ENCODE measurements at places on chromosomes 5 and 9.

- DNase-seq: no peak
These were observed 54.4 kb downstream of the GNAQ start for GRCh38 chr9:77977210-77977611.

DNA sequence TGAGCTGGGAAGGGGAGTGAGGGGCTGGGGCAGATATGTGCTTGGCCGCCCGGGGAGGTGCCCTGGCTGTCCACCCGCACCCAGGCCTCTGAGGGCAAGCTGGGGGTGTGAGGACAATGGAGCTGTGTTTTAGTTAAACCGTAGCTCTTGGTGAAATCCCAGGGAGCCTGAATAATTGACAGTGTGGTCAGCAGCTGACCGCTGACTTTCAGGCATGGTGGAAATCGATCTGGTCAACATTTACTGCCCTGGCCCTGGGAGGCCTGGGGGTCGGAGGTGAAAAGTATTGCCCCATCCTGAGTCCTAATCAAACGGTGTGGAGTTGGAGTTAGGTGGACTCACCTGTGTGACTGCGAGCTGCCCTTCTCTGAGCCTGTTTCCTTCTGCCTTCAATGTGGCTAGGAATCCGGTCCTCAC, 31.2 kb upstream of the CRB2 start:
- no peak for DNase-seq

DNA sequence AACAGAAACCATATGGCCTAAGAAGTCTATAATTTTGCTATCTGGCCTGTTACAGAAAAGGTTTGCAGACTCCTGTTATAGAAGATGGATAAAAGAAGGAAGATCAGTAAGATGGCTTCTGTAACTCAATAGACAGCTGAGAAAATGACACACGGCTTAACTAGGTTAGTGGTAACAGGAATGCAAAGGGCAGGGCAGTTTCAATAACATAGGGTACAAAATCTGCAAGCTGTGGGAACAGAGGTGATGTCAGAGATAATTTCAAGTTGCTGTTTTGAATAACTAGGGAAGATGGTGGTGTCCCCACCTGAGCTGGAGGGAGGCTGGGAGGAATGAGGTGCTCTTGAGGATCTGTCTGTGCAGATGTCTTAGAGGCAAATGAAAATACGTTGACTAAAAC, 106.5 kb downstream of the GLIS3 start:
- DNase-seq: no peak

GRCh38 chr9:93254806-93255493, 71.0 kb downstream of the WNK2 start:
- DNase-seq: no peak

DNA sequence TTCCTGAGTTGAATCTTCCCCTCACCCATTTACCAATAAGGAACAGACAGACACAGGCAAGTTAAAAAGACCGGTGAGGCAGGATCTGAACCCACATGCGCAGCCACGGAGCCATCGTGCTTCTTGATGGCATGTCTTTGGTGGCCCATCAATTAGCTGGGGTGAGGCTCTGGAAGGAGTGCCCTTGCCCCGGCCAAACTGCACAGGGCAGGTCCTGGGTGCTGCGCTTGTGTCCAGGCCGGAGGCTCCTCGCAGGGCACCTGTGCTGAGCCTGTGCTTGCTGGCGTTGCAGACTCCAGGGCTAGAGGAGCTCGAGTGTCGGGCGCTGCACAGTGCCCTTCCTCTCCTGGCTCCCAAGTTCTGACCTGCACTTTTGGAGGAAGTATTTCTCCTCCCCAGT, 66.4 kb downstream of the PSMB7 start:
- DNase-seq: no peak

DNA sequence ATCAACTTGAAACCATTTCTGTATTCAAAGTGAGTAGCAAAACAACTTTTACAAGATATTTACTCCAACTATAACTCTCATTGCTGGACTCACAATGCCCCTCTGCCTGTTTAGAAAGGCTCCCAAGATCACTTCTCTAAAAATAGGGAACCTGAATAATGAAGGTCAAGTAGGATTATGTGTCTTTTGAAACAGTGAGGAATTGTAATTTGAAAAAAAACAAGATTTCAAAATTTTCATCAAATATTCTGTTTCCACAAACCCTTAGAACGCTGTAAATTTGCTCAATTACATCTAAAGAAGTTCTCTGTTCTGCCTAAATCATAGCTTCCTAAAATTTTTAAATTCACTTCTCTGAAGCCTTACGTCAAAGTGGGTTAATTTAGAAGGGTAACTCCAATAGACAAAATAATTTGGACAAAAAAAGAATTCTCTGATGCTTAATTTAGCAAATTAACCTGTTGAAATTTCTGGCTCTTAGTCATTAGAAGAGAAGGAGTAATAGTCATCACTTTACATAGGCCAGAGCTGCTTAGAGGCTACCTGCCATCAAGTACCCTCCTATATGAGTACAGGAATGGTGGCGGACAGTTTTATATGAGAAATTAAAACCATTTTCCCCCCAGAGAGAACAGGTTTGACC, 4.0 kb downstream of the ELL2 start:
- DNase-seq: no peak

GRCh38 chr9:104927216-104927911, 591 bp downstream of the ABCA1 start:
- DNase-seq: no peak

GRCh38 chr9:2809692-2810419, 34.0 kb downstream of the PUM3 start:
- DNase-seq: no peak

DNA sequence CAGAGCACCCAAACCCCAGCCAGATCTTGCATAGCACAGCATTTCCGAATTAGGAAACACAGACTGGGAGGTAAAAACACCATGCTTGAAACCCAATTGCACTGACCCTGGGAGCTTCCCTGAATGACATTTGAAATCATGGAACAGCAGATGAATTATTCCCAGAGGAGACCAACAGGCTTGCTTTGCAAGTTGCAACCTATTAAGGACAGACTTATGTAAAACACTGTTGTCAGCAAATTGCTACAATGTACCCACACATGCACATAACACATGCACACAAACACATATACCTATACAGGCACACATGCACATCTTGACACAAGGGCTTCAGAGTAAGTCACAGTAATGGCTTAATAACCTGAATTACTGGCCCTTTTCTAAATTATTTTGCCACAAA, 984.8 kb downstream of the DNAH5 start:
- no peak for DNase-seq

GRCh38 chr9:108021096-108021710, 531.6 kb upstream of the KLF4 start:
- no peak for DNase-seq

DNA sequence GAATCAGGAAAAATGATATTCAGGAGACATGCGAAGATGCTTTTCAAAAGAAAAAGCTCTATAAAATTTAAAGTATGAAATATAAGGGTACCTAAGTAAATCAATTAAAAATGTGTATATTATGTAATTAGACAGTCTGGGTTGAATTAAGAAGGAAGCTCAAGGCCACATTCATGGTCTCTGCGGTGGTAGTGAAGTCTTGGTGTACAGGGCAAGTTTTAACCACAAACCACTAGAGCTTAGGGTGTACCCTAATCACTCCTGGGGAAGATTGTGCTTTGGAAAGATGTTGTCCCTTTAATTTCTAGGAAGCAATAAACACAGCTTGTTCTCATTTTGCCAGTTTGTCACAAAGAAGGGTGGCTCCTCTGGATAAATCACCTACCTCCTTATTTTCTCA, 287.2 kb upstream of the ZNF608 start:
- no peak for DNase-seq

DNA sequence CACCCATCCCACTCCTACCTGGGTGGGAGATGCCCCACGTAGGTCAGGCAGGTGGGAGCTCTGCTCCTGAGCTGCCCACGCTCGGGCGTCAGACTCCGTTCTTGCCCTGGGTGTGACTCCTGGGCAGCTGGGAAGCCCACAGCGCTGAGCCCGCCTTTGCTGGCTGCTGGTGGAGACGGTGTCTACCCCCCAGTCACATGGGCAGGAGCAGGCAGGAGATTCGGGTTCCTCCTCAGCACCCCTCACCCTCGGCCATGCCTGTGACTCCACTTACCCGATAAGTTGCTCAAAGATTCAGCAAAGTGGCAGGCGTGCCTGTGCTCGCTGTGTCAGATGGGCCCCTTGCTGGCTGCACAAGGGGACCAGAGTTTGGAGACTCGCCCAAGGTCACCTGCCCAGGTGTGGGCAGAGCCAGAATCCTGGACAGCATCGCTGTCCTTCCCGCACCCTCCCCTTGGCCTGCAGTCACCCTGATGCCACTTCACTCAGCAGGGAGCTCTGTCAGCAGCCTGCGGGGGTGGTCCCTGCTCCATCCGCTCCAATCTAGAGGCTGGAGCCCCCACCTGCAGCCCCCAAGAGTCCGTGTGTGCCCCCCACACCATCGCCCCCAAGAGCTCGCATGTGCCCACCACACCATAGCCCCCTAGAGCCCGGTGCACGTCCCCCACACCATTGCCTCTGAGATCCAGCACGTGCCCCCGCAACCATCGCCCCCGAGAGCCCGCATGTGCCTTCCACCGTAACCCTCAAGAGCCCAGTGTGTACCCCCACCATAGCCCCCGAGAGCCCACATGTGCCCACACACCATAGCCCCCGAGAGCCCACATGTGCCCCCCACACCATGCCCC, 4.2 kb downstream of the LCN1 start:
- DNase-seq: no peak

- no peak for DNase-seq
These were observed 3.3 kb upstream of the MAN1B1 start for GRCh38 chr9:137083394-137084004.

DNA sequence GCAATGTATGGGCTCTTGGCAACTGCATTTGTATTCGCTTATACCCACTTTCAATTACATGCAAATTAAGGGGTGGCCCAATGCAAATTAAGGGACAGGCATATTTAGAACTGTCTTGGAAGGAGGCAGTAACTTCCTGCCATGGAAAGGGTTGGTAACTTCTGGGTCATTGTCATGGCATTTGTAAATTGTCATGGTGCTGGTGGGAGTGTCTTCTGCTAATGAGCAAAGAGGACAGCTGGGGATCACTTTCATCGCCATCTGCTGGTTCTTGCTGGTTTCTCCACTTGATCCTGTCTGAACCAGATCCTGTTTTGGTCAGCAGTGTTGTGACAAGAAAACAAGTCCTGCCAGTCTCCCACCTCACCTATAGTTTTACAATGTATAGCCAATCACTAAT, 23.3 kb upstream of the UGT3A2 start:
- DNase-seq: no peak

DNA sequence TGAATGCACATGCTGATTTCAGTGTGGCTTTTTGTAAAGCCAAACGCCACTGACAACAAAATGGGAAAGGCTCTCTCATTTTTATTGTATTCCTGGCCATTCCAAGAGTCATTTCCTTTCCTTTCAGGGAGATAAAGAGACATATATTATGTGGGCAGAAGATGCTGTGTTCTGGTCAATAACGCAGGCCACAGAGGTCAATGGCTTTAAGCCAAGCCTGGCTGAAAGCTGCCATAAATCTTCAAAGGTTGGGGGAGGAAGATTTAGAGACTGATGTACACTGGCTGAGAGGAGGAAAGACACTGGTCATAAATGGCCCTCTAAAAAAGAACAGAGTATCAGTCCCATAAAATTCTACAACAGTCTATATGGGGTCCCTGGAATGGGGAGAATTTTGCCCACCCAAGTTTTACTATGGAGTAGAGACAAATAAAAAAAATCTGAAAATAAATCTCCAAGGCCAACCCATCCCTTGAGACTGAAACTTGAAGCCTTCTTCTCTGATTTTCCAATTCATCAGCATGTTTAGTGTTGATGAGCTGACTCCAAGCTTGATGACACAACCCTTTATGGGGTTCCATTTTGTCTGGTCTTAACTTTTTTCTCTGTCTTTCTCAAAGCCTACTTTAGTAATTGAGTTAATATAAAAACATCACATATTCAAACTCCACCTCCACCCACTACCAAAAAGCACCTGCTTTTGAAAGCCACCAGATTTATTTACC, 152.1 kb upstream of the SLC24A2 start:
- DNase-seq: no peak

DNA sequence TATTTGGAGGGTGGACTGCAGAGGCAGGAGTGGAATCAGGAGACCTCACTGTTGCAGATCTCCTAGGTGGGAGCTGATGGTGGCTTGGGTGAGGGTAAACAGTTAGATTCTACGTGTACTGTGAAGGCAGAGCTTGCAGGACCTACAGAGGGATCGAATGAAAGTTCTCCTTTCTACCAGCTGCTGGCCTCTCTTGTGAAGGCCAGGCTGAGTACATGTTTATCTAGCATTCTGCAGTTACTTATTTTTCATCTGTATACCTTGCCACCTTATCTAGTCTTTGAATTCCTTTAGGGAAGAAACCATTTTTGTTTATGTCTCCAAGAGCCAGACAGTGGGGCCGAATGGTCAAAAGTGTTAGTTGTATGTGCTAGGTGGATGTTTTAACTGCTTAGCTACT, 57.6 kb downstream of the PTTG1 start:
- no peak for DNase-seq

- no peak for DNase-seq
These were observed 174.1 kb downstream of the C9orf152 start for GRCh38 chr9:110033869-110034268.

DNA sequence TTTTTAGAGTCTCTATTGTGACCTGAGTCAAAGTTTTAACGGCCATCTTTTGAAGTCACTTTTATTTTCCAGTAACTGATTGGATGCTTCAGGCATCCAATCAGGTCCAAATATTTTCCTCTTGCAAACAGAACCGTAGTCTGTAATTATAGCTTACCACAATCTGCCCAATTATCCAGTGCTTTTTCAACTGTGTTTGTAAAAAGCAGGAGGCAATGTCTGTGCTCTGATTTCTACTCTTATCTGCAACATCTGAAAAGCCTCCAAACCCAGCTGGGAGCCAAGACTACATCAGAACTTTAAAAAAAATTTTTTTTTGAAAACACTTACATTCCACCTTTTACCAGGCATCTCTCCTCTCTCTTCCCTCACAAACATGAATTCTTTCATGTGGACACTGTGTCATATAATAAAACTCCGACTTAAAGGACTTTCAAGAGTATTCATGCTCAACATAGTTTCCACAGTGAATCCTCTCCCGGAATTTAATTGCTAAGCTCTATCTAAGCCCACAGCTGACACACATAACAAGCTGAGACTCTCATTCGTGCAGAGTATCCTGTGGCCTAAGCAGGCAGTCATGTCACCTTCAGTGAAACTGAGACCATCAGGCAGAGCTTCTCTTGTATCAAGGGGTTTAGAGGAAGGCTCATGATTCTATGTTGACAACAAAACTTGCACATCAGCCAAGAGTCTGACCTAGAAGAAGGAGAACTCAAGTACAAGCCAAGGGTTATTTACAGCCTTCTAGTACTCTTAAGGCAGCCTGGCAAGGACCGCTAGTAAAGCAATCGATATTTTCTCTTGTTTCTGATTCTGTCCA, 272.7 kb downstream of the TLE1 start:
- no peak for DNase-seq

DNA sequence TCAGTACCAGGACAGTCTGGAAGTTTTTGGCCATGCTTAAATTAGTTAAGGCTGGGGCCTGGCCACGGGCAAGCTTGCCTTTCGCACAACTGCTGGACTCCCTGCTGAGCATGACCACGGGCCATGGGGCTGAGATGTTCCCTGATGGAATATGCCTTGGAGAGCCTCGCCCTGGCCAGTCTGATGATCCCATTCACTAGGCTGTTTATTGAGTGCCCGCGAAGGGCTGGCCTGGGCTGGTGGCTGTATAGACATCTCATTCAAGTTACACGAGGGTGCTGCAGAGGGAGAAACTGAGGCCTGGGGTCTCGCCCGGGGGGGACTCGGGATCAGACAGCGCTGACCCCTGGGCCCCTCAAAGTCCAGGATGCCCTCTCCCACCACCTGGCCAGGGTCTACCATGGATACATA, 7.8 kb upstream of the RXRA start:
- DNase-seq: no peak

Data from stimulated activated CD8-positive, alpha-beta memory T cell treated with anti-CD3 and anti-CD28 coated beads, Interleukin-7, amount 100 ng/mL, for 24 hours (primary cell).